ENCODE measurements at places on chromosomes 2 and 18. TPM values are rescaled to one million over a fixed set of nuclear protein-coding genes. Genes with fewer than 3 reads are reported as not detected.
A peak's percentile ranks its signal among the peaks of the same experiment; 100 is the strongest.

Gene POTEE
- 3.8 TPM for total RNA-seq

Gene COLEC11
- total RNA-seq = 0.33 TPM

GRCh38 chr2:132620115-132620514, 49.9 kb downstream of the LYPD1 start:
- DNase-seq = no peak
- H3K27ac ChIP-seq = no peak overlapping the region
- no peaks in the 10 kb centered on the region for H3K36me3 ChIP-seq

DNA sequence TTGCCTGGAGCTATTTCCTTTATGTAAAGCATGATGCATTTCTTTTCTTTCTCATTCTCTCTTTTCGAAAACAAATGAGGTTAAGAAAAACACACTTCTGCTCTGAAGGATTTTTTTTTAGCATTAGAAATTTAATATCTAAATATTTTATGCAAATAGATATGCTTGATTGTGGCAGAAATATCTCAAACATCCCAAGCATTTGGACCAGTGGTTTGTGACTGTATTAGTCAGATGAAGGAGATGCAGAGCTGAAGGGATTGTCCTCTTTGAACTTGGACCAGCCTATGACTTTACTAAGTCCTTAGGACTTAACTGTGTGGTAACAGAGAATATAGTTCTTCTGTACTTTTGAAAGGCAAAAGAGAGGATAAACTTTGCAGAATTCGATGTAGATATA, 335.9 kb upstream of the NT5C1B start:
- no peak overlapping the region for H3K27ac ChIP-seq
- no peak overlapping the region for H3K4me3 ChIP-seq
- DNase-seq = no peak

DNA sequence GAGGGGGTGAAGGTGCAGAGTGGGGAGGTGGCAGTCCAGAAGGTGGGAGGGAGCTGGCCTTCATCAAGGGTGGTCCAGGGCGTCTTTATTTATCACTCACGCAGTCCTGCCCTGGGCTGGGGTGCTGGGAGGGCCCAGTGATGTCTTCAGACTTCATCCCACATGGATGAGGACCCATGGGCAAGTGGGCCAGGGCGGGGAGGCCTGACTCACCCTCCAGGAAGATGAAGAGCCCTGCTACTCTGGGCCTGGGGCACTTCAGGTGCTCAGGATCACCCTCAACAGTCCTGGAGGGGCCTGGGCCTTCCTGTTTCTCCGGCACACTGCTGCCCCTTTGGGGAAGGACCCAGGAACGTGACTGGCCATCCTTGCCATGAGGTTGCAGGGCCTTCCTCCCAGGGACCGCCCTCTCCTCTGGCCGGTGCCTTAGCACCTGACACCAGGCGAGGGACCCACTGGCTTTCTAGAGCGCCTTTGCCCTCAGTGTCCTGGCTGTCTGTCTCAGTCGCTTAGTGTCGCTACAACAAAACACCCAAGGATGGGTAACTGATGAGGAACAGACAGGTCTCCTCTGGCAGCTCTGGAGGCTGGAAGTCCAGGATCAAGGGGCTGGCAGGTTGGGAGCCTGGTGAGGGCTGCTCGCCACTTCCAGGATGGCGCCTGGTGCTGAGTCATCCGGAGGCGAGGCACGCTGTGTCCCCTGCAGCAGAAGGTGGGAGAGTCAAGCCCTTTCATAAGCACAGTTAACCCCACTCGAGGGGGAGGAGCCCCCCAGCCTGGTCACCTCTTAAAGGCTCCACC, 57.8 kb upstream of the HS6ST1 start:
- peak overlapping the region; percentile 36 for H3K27ac ChIP-seq
- H3K4me3 ChIP-seq = no peak overlapping the region
- peaks cover 21% of the 10 kb centered on the region for H3K4me1 ChIP-seq
- peak; percentile 64 for DNase-seq
- no peaks in the 10 kb centered on the region for H3K27me3 ChIP-seq

DNA sequence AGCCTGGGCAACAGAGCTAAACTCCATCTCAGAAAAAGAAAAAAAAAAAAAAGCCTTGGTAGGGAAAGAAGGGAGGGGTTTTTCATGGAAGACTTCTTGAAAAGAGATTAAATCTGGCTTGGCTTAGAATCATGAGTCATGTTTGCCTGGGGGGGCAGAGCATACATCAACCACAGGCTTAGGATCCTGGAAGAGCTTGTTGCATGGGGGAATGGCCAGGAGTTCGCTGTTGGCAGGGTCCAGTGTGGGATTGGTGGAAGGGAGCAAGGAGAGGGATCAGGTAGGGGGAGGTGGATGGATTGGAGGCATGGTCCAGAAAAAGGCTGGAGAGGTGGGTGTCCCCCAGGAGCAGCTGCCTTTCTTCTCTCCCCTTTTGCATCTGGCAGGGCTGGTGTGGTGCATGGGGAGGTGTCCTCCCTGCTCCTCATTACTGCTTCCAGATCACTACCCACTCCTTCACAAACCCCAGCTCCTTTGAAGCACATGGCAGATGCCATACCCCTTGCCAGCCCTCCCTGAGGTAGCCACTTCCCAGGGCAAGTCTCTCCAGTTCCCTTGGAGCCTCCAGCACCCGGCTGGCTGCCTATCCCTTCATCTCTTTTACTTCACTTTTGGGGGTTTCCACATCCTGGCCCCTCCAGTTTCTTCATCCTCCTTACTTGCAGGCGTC, 2.5 kb downstream of the ARMC9 start:
- peak overlapping the region; percentile 77 for H3K4me3 ChIP-seq
- no peak for DNase-seq
- peak overlapping the region; percentile 61 for H3K27ac ChIP-seq

DNA sequence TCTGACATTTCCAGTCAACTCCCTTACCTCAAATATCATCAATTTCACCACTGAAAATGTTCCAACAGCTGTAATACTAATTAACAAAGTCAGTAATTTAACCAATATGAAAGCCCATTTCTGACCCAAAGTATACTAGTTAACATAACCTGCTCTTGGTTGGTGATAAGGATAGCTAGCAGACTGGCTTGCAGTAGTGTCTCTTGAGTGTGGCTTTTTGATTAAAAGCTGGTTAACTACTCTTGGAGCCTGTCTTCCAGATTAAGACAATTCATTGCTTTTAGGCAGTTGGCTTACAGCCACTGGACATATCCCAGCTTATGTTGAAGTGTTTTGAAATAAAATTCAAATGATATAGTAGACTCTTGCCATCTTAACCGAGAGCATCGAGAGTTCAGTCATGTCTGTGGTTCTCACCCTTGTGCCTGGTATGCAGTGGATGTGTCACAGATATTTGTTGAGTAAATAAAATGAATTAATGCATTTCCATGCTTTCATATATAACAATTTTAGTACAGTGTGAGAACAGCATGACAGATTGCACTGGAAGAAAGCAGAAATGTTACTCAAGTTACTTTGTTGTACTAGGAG, 158.1 kb downstream of the TANC1 start:
- DNase-seq = no peak
- H3K27me3 ChIP-seq = no peaks in the 10 kb centered on the region
- peaks cover 54% of the 10 kb centered on the region for H3K4me1 ChIP-seq
- no peak overlapping the region for H3K4me3 ChIP-seq
- H3K27ac ChIP-seq = peak overlapping the region; percentile 44
- peaks cover 36% of the 10 kb centered on the region for H3K36me3 ChIP-seq

GRCh38 chr2:210189452-210190138, 18.4 kb upstream of the KANSL1L start:
- H3K27me3 ChIP-seq = no peaks in the 10 kb centered on the region
- H3K4me3 ChIP-seq = no peak overlapping the region
- no peaks in the 10 kb centered on the region for H3K4me1 ChIP-seq
- H3K36me3 ChIP-seq = no peaks in the 10 kb centered on the region

- H3K36me3 ChIP-seq = no peaks in the 10 kb centered on the region
- no peak overlapping the region for H3K27ac ChIP-seq
- no peak for DNase-seq
- H3K27me3 ChIP-seq = no peaks in the 10 kb centered on the region
Observed at GRCh38 chr2:189232759-189233406, 53.3 kb upstream of the COL5A2 start.

DNA sequence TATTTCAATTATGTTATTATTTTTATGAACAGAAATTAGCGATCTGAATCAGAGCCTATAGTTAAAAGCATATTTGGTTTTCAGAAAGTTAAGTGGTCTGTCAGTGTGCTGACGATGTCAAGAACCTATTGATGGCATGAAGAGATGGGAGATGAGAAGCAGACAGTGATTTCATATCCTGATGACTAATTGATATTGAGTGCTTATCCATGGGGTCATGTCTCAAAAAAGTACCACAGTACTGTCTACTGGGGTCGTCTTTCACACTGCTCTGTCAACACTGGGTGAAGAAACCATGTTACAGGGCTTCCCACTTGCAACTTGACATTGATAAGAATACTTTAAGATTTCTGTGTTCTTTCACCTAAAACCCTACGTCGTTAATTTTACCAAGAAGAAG, 297.1 kb downstream of the AFF3 start:
- DNase-seq = no peak
- H3K36me3 ChIP-seq = no peaks in the 10 kb centered on the region
- no peak overlapping the region for H3K4me3 ChIP-seq
- no peak overlapping the region for H3K27ac ChIP-seq
- H3K27me3 ChIP-seq = peaks cover 17% of the 10 kb centered on the region

DNA sequence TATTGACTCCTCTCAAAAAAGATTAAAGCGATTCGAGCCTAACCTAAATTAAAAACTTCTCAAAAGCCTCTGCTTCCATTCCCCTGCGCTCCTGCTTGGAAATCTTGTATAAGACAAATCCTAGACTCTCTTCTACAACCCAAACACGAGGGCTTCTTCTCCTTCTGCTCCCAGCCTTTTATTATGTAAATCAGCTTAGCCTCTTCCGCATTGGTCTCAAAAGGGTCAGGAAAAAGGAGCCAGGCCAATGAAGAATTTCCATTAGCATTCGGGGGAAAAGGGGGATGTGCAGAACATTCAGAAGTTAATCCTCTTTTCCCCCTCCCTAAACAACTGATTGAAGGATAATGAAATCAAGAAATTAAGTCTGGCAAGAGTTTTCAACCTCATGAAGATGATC, 107.9 kb downstream of the FAM124B start:
- H3K27me3 ChIP-seq = no peaks in the 10 kb centered on the region
- H3K4me1 ChIP-seq = no peaks in the 10 kb centered on the region
- no peak overlapping the region for H3K4me3 ChIP-seq
- no peak overlapping the region for H3K27ac ChIP-seq
- no peak for DNase-seq
- H3K36me3 ChIP-seq = no peaks in the 10 kb centered on the region

DNA sequence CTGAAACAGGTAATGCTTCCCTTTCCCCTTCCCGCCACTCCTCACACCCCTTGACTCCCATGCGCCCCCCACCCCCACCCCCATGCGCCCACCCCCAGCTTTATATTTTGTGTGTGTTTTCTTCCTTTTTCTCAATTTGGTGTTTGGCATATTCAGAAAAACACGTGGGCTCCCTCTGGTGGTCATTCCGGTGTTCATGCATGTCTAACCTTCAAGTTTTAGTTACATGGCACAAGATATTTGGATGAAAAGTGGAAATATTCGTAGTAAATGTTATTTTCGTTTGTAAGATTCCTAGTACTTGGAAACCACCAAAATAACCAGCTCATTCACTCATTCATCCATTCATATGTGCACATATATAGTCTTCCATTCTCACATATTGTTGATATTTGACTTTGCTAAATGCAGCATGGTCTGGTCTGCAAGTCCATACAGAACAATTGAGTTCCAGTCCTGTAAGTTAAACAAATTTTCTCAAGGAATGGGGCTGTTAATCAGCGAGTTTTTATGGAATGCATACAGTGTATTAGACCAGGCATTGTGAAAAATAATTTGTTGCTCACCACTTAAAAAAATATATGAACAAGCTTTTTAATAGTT, 143.6 kb upstream of the MAP3K20 start:
- H3K36me3 ChIP-seq = no peaks in the 10 kb centered on the region
- peaks cover 10% of the 10 kb centered on the region for H3K4me1 ChIP-seq
- no peak for DNase-seq
- no peaks in the 10 kb centered on the region for H3K27me3 ChIP-seq

GRCh38 chr2:160491911-160492371, 1.7 kb downstream of the RBMS1 start:
- H3K27me3 ChIP-seq = no peaks in the 10 kb centered on the region
- peaks cover 3% of the 10 kb centered on the region for H3K36me3 ChIP-seq
- H3K4me1 ChIP-seq = peaks cover 25% of the 10 kb centered on the region
- peak overlapping the region; percentile 88 for H3K27ac ChIP-seq

- no peak overlapping the region for H3K4me3 ChIP-seq
- H3K27ac ChIP-seq = no peak overlapping the region
- H3K4me1 ChIP-seq = no peaks in the 10 kb centered on the region
- no peaks in the 10 kb centered on the region for H3K27me3 ChIP-seq
- no peaks in the 10 kb centered on the region for H3K36me3 ChIP-seq
Observed at GRCh38 chr18:71995904-71996465, 548.2 kb downstream of the CBLN2 start.

DNA sequence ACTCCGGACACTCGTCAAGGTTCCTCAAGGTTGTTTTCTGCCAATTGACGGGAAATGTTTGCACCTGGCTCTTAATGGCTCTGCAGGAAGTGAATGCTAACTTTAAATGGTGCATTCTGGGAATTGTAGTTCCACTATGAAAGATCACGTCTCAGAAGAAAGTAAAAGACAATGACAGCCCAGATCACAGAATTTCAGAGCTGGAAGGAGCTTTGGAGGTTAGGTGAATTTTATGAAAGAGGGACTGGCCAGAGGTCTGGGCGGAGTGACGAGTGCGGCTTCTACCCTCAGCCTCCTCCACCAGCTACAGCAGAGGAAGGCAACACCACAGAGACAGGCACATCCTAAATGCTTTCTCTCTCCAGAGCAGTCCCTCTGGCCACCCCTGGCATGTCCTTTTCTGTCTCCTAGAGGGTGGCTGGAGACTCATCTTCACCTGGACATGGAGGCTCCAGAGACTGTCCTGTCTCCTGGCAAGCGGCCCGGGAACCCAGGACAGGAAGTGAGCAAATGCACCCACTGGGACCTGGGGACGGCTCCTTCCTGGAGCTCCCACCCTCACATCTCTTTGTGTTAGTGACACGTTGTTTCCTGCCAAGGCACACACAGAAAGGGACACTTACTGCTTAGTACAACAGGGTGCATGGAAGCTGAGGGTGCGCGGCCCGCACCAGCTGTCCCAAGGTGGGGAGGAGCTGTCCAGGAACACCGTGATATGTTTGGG, 19.4 kb downstream of the THAP4 start:
- DNase-seq = no peak
- peak overlapping the region; percentile 21 for H3K27ac ChIP-seq
- H3K4me1 ChIP-seq = peaks cover 14% of the 10 kb centered on the region
- peak overlapping the region; percentile 73 for H3K4me3 ChIP-seq
- peaks cover 21% of the 10 kb centered on the region for H3K36me3 ChIP-seq

- H3K27me3 ChIP-seq = no peaks in the 10 kb centered on the region
- no peak overlapping the region for H3K4me3 ChIP-seq
- peaks cover 6% of the 10 kb centered on the region for H3K36me3 ChIP-seq
- H3K27ac ChIP-seq = peak overlapping the region; percentile 53
Observed at GRCh38 chr18:48563027-48563426, 24.2 kb downstream of the CTIF start.

Data from type B pancreatic cell (in vitro differentiated cells).